CD4-positive, alpha-beta T cell treated with Interleukin-17A for 1 hour (primary cell): ENCODE measurements at places on chromosomes 12 and 14.

- no peak for DNase-seq
Measured at GRCh38 chr12:110458756-110459155, 8.6 kb upstream of the ARPC3 start.

GRCh38 chr12:54583726-54584125 is 4.7 kb downstream of the PPP1R1A start:
- DNase-seq, result no peak

DNA sequence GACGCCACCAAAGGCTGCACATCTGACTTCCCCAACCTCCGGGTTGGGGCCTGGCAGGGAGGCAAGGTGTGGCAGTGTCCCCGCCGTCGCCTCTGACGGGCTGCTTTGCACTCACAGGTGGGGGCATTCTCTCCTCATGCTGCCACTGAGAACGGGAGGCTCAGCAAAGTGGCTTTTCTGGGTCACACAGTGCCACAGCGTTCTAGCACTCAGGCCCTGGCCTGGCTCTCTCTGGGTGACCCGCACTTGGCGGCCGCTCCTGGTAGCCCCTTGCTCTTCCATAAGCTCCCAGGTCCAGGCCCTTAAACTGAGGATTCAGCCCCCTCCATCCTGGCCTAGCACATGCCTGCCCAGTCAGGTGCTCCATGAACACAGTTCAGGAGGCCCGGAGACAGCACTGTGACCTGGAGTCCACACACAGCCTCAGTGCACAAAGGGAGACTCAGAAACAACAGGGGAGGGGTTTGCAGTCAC is 25.2 kb downstream of the SERPINA1 start:
- no peak for DNase-seq

DNA sequence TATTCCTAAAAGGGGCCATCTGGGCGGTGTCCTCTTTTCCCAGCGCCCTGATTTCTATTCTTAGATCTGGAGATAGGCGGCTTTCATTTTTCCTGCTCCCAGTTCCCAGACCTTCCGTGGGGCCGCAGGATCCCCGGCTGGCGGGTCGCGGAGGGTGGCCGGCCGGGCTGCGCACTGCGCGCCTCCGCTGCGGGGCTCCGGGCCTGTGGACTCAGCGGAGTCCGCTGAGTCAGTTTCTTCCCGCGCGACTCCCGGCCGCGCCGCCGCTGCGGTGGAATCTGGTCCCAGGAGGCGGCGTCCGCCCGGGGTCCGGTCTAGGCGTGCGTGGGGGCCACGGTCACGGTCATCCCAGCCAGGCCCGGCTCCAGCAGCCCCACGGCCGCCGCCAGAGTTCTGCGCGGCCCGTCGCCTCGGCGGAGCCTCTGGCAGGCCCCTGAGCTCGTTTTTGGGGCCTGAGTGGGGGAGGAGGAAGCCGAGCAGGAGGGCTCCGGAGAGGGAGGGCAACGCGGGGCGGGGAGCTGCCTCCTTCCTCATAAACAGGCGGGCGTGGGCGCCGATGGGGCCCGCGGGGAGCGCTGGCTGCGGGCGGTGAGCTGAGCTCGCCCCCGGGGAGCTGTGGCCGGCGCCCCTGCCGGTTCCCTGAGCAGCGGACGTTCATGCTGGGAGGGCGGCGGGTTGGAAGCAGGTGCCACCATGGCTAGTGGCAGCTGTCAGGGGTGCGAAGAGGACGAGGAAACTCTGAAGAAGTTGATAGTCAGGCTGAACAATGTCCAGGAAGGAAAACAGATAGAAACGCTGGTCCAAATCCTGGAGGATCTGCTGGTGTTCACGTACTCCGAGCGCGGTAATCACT is at the start of gene LRRK2:
Gene LRRK2 (plus strand): TSS at position 559 of the 853 bp plus-strand sequence. CDS start 135 bp downstream, at position 694.
- DNase-seq, result peak; percentile 51

DNA sequence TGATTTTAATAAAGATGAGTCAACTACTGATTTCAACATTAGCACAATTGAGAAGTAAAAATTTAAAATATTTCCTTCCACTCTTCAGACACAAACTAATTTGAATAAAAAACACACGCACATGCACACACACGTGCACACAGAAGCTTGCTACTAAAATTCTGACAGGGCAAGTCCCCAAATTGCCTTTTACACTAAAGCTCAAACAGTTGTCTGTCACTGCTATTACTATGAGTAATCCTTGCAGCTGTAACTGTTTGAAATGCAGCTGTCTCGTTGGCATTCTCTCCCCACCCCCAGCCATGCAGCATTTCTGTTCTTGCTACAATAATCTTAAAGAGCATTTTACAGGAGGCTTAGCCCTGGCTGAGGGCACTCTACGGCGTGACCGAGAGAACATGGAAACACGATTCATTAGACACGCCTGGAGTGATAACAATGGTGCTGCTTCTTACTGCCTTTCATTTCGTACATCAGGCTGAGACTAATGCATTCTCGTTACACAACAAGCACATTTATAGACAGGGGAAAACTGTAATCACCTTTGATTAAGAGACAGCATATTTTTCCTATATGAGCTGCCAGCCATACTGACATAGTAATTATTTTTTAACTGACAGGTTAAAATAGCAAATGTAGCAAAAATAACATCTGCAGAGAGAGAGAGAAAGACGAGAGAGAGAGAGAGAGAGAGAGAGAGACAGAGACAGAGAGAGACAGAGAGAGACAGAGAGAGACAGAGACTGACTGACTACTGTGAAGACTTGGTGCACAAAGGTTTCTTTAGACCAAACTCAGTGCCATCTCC is 153.8 kb downstream of the MED13L start:
- no peak for DNase-seq

DNA sequence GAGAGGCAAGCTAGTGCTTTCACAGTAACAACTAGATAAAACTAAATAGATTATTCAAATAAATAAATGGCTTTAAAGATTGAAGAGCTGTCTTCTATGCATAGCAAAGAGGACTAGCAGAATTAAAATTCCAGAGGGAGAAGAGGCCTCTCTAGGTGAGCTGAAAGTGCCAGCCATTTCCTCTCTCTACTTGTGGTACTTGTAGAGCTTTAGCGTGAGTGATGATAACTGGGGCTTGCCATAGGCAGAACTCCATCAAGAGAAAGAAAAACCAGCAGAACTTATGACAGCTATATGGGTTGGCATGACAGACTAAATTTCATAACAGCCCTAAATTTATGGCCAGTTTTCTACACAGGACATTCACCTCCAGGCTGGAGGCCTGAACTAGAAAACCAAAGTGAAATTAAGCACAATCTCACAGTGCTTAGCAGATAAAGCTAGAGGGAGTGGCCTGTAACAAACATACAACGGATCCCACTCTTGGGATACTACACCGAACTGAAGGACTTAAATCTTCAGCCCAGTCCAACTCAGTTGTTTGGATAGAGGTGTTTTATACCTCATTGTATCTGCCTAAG is 11.0 kb downstream of the SPTLC2 start:
- DNase-seq, result no peak

- DNase-seq, result no peak
Measured at GRCh38 chr14:99840774-99841305, 47.6 kb downstream of the EML1 start.

- no peak for DNase-seq
Measured at GRCh38 chr12:14710632-14711320, 14.4 kb upstream of the GUCY2C start.

DNA sequence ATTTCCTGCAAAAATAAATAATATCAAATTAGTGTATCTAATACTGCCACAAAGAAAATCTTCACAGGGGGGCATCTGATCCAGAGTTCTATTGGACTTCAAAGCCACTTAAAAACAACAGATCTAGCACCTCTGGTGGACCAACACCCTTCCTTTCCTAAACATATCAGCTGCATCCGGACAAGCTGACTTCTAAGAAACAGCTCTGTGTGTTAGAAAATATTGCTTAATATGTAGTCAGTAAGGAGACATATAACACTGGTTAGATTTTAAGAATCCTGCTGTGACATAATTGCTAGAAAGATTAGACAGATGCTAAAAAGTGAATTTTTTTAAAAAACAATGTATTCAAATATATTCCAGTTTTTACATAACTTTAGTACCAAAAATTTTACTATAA is 61.1 kb upstream of the PTPRB start:
- no peak for DNase-seq

DNA sequence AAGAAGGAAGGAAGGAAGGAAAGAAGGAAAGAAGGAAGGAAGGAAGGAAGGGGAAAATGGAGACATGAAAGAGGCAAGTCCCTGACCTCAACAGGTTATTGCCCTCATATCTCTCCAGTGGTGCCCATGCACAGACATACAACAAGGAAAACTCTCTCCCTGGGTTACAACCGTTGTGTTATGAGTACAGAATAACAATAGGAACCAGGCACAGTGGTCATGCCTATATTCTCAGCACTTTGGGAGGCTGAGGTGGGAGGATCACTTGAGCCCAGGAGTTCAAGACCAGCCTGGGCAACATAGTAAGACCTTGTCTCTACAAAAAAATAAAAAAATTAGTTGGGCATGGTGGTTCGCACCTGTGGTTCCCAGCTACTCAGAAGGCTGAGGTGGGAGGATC is 139.4 kb upstream of the HMGA2 start:
- DNase-seq, result no peak

- no peak for DNase-seq
Measured at GRCh38 chr14:33737446-33737845, 213.4 kb downstream of the EGLN3 start.

DNA sequence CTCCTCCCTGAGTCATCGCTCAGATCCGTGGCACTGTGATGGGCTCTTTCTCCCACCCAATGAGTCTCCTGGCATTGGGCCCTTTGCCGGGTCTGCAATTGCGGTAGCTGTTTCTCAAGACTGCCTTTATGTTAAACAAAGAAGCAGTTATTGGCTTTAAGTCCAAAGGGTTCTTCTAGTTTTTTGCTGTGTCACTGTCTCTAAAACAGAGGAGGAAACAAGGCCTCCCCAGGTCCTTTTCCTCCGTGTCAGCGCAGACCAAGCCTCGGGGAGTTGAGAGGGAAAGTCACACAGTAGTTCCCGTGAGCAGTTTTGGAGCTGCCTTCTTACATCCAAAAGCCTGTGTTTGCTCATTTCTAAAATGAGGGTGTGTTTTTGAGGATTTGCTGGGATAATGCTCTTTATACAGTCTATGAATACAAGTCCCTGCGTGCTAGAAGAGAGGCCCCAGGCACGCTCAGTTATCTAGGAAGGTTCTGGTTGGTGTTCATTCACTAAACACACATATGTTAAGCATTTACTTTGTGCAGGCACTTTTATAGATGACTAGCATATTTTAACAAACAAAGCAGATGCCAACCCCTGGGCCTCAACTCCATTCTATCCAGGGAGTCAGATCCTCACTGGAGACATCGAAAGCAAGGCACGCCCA is 126.0 kb upstream of the PZP start:
- DNase-seq, result no peak

DNA sequence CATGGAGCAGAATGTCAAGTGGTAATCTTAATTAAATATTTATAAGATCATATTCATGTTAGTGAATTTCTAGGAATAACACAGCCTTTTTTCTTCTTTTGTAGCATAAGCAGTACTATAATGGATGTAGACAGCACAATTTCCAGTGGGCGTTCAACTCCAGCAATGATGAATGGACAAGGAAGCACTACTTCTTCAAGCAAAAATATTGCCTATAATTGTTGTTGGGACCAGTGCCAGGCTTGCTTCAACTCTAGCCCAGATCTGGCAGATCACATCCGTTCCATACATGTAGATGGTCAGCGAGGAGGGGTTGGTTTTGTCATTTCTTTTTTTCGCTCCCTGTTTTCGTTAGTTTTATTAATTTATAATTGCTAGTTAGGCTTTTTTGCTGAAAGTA is 23.1 kb downstream of the AEBP2 start:
- DNase-seq, result no peak

GRCh38 chr12:54606556-54606955 is 18.1 kb upstream of the PPP1R1A start:
- DNase-seq, result no peak

GRCh38 chr12:104834607-104835006 is 123.5 kb downstream of the SLC41A2 start:
- DNase-seq, result no peak

- DNase-seq, result peak; percentile 23
Measured at GRCh38 chr14:61925043-61925442, 162.8 kb downstream of the SNAPC1 start.

GRCh38 chr14:49908433-49908782 is 15.5 kb downstream of the ARF6 start:
- DNase-seq, result no peak

DNA sequence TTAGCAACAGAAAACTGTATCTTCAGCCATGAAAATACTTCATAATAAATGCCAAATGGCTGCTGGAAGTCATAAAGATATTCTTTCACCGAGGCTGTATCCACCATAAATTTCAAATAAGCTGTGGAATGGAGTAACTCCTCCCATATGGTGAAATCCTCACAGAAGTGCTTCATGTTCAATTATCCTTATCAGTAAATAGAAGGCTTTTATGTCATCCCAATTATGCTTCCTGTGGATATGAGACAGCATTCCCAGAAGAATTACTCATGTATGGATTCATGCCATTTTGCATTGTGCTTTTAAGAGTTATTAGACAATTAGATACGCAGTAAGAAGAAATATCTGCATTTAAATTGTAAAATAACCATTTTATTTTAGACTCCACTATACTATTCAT is 99.0 kb downstream of the RTN1 start:
- DNase-seq, result no peak

GRCh38 chr14:35331605-35332516 is 39.7 kb downstream of the PSMA6 start:
- DNase-seq, result no peak

- DNase-seq, result no peak
Measured at GRCh38 chr14:24839617-24840203, 205.7 kb upstream of the GZMB start.

- no peak for DNase-seq
Measured at GRCh38 chr12:69046920-69047319, 113.9 kb upstream of the CPM start.

GRCh38 chr12:130880411-130880885 is 8.6 kb downstream of the RAN start:
- no peak for DNase-seq

- DNase-seq, result no peak
Measured at GRCh38 chr12:6839482-6840201, 1.1 kb upstream of the GNB3 start.

GRCh38 chr14:26863736-26864135 is 265.9 kb upstream of the NOVA1 start:
- no peak for DNase-seq

DNA sequence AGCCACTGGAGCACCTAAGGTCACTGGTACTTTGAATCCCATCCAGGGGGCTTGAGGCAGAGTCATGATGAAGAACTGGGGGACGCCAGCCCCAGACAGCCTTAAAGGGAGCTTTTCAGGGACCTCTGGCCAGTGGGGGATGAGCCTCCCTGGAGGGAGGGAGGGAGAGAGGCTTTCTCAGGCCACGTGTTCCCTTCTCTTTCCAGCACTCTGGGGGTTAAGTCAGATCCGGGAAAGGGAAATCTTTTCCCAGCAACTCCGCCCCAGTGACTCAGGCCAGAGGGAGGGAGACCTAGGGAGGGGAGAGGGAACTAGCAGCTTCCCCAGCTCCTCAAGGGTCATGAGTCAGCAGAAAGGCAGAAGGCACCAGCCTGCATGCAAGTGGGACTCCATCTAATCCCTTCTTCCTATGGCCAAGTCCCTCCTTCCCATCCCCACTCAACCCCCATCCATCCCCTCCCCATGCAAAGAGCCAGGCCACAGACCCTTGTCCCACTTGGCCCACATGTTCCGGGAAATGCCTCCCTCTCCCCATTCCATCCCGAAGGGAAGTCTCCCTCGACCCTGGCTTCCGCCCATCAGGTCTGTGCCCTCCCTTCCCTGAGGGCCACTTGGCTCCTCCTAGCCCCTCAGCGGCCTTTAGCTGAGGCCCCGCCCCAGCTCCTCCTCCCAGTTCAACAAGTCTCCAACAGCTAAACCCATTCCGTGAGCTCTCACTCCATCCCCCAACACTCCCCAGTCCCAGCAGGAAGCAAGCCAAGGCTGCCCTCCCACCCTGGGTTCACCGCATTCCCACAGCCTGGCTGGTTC is 5.6 kb downstream of the TNFRSF1A start:
- peak; percentile 51 for DNase-seq

- peak; percentile 86 for DNase-seq
Measured at GRCh38 chr12:120439646-120440247, 1.8 kb downstream of the COX6A1 start.
